ENCODE measurements at places on chromosomes 1 and 21.

DNA sequence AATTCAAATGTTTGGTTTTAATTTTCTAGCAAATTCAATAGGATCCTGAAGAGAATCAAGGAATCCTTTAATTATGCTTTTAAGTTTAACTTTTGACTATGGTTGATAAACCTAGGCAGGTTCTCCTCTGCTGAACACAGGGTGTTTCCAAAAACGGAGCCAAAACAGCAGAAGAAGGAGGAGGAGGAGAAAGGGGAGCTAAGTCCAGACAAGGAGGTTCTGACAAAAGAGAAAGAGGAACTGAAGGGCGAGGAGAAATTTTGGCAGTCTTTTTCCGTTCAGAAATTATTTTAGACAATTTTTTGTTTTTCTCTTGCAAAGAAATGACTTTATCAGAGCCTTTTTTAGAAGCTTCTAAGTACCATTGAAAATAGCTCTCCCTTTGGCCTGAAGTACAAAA is 33.2 kb upstream of the FNBP1L start:
- DNase-seq = no peak

DNA sequence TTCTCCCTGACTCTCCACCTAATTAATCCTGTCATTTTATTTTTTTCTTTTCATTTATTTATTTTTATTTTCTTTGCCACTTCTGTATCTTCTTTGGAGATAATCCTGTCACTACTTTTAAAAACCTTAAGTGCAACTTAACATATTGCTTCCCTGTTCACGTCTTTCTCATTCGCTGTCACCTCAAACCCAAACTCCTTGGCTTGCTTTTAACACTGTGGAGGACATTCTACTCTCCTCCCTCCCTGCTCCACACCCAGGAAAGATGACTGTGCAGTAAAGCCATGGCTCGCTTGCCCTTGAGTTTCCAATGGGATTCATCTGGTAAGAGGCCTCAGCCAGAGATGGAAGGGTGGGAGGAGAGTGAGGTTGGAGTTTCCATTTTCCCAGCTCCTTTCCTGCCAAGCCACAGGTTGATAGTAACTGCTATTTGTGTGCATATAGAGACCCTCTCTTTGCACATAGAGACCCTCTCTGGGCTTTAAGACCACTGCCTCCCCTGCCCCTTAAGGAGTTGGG is 6.4 kb upstream of the BRWD1 start:
- DNase-seq = peak; percentile 18

GRCh38 chr1:205235951-205236350 is 8.2 kb downstream of the TMCC2 start:
- DNase-seq = no peak

GRCh38 chr1:164703960-164704411 is 145.0 kb downstream of the PBX1 start:
- no peak for DNase-seq

DNA sequence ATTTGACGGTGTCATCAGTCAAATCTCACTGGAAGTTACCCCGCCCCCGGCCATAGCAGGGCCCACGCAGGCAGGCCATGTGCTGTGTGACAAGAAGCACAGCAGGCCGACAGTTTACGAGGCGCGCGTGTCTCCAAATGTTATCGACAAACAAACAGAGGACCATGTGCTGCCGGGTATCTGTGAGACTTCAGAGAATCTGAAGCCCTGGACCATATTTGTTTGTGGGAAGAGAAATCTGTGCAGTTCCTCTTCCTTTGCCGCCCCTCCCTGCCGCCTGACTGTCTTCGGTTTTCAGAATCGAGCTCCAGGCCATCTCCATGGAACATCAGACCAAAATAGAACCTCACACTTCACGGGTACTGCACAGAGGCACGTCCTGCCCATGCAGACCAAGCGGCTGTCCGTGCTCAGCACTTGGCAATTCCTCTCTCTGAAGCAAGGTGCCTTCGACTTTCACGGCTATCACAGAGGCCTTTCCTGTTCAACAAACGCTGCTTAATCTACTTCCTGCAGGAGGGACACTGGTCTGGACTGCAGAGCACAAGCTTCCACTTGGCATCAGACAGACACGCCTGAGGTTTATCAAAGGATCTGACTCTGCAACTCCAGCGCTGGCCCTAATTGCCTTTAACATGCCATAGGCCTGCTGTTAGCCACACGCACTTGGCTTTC is 135.7 kb upstream of the KRTAP19-8 start:
- no peak for DNase-seq

- DNase-seq = no peak
Observed at GRCh38 chr1:64041371-64042131, 161.9 kb upstream of the UBE2U start.

DNA sequence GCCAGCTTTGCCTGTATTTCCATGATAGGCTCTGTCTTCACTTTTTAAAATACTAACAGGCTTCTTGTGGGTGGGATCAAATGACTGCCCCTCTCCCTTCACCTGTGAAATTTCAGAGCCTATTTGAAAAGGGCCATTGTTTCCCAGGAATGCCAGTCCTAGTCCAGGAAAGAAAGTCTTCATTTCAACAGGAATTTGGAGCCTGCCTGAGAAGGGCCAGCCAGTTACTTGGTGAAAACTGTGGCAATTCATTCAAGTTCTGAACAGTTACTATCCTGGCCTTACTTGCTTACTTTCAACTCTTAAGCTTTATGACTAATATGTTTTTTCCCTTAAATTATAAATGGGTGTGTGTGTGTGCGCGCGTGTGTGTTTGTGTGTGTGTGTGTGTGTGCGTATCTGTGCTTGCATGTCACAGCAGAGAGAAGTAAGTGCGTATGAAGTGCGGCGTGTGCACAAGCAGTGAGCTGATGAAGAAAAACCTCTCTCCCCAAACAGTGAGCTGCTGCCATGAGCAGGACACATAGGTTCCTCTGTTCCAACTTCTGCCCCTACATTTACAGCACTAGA is 67.5 kb upstream of the RNPC3 start:
- no peak for DNase-seq

GRCh38 chr1:34779526-34779925 is 1.5 kb upstream of the GJB3 start:
- DNase-seq = no peak

- DNase-seq = no peak
Observed at GRCh38 chr1:108551137-108551862, 8.6 kb upstream of the EEIG2 start.

DNA sequence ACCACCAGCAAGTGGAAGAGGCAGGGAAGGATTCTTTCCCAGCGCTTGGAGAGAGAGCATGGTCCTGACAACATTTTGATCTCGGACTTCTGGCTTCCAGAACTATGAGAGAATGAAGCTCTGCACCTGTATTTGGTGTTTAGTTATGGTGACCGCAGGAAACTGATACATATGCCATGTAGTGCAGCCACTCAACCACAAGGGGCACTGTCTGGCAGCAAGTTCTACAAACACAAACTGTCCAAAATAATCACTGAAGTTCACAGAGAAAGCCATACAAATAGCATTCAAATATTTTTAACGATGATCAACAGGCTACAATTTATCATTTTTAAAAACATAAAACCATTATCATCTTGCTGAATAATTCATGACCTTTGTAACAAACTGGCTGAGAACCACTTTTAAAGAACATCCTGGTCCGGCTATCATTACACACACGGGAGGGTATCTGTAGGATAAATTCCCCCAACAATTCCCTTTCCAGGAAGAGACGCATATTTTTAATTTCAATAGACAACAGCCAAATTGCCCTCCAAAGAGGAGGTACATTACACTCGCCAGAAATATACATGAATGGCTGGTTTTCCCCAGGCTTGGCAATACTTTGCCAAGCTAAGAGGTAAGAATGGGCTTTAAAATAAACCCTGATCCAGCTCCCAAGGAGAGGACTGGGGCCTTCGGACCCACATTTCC is 9.2 kb upstream of the CBR3 start:
- DNase-seq = peak; percentile 62
